NCI-H2171 (cell line): ENCODE measurements at places on chromosomes 5 and 9.

- DNase-seq, result no peak
Observed at GRCh38 chr9:4225291-4226028, 74.4 kb downstream of the GLIS3 start.

DNA sequence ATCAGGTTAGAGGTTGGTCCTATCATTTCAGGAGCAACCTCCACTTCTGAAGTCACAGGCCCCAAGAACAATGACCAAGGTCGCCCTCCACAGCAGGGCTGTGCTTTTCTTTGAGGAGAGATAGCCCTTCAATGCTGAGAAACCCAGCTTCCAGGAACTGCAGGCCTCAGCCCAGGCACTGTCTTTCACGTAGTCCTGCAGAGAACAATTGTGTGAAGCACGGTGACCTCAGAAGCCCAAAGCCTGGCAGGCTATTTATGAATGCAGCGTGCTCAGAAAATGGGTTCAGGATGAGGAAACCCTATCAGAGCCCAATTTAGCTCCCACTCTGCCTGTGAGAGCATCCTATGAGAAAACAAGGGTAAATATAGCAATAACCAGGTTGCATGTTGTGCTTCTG lies 388.3 kb downstream of the PLK2 start:
- DNase-seq, result no peak

- no peak for DNase-seq
Observed at GRCh38 chr9:98774746-98775145, 21.6 kb downstream of the ANKS6 start.

DNA sequence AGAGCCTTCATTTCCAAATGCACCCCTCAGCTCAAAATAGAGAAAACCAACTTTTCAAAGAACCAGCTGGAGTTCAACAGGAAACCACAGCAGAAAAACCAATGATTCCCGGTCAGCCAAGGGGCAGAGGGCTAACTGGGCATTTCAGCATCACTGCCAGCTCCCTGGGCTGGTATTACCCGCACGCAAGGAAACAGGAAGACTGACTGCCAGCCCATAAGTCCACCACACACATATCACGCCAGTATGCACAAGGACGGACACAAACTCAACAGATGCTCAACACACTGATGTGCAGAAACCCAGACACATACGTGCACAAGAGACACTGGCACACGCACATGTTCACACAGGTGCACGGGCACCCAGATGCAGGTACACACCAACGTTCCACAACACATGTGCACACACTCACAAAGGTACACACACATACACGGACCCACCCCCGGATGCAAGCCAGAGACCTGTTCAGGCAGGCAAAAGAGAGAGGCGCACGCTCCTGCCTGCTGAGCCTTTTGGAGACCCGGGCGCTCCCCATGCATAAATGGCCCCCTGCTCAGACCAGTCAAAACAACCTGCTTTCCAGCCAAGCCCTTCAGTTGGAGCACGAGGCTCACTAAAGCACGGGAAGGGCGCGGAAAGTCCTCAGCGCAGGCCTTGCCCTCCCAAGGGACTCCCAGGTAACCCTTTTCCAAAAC lies 2.1 kb downstream of the ADAMTS2 start:
- DNase-seq, result no peak

DNA sequence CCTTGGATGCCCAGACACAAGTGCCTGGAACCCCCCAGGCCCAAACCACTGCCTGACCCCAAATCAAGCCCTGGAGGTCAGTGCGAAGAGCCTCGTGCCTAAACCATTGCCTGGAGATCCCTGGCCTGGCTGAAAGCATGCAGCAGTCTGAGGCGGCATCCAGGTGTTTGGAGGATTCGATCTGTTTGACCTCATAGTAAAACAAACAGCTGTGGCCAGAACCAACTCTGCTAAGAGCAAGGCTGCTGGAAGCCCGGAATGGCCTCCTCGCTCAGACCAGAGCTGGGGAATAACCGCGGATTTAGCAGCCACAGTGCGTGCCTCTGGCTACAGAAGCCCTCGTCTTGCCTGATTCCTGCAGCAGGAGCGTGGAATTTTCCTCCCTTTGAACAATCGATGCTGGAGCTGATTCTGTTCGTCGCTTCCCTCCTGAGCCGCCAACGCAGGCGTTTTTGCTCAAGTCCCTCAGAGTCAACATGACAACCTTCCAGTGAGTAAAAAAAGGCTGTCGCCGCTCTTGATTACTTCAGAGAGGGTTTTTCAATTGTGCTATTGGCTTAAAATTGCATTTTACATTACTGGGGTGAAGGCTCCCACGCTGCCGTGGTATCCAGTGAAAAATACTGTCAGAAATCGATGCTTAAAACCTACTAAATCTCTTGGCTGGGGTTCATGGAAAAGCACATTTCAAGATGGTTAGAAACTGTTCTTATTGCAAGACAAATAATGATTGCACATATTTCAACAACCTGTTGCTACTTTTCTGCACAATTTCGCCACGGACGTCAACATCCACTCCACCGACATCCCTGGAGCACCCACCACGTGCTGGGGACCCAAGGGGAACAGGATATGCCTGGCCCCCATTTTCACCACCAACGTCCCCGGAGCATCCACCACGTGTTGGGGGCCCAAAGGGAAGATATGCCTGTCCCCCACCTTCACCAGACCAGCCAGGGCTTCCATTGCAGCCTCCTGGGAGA lies 190.0 kb downstream of the OLFM1 start:
- no peak for DNase-seq

GRCh38 chr5:97229688-97230285 lies 46.7 kb upstream of the RIOK2 start:
- DNase-seq, result no peak

GRCh38 chr5:173451651-173452050 lies 123.4 kb upstream of the STC2 start:
- DNase-seq, result no peak

- no peak for DNase-seq
Observed at GRCh38 chr9:135148386-135148785, 60.9 kb downstream of the OLFM1 start.

- no peak for DNase-seq
Observed at GRCh38 chr9:133901184-133901835, 90.8 kb downstream of the VAV2 start.

- no peak for DNase-seq
Observed at GRCh38 chr5:58043032-58043945, 416.6 kb downstream of the PLK2 start.

DNA sequence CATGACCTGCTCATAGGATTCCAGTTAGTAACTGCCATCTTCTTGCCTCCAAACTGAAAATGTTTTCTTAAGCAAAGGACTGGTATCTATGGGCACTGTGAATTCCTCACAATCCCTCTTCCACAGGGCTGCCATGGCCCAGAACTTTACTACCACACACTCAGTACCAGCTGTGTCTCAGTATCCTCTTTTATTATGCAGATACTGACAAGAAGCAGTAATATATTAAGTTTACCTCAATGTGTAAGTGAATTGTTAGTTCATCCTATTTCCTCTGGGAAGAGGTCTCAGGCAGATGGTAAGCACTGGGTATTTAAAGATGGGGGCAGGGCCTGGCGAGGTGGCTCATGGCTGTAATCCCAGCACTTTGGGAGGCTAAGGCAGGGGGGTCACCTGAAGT lies 320.8 kb upstream of the RFX3 start:
- DNase-seq, result no peak

GRCh38 chr5:137794863-137795262 lies 40.7 kb upstream of the HNRNPA0 start:
- no peak for DNase-seq

DNA sequence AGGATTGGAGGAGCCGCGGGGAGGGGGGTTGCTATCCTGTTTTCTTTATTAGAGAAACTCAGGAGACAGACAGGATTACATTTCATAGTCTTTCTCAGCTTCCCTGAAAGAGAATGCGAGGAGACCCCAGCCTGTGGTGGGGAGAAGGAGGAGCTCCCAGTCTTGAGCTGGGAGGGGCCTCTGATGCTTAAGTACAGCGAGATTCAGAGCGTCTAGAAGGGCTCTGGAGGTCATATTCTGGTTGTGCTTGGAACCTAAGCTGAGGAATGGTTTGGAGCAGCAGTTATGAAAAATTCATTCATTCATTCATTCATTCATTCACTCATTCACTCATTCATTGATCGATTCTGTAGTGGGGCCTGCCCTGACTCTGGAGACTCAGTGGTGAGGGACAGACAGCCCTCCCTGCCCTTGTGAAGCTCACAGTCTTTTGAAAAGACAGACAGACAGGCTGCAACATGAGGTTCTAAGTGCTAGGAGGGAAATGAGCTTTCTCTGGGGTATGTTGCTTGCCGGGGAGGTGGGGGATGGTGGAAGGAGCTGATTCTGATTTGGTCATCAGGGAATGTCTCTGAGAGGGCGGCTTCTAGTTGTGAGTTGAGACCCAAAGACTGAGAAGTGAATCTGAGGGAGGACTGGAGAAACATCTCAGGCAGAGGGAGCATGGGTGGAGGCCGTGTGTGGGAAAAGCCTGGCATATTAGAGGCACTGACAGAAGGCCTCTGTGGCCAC lies 2.5 kb upstream of the SPRY4 start:
- DNase-seq, result no peak

DNA sequence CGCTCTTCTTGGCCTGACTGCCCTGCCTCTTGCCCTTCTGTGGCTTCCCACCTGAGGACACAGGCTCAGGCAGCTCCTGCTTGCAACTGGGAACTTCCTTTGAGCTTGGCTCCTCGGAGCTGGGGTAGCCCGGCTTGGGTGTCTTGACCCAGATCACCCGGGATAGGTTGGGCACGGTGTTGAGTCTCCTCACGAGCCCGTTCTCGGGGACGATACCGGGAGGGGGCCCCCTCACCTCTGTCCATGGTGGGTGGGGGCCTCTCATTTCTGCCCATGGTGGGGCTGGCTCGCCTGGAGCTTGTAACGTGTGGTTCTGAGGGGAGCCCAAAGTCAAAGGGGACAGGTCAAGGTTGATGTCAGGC lies 7.8 kb upstream of the DDX41 start:
- no peak for DNase-seq

DNA sequence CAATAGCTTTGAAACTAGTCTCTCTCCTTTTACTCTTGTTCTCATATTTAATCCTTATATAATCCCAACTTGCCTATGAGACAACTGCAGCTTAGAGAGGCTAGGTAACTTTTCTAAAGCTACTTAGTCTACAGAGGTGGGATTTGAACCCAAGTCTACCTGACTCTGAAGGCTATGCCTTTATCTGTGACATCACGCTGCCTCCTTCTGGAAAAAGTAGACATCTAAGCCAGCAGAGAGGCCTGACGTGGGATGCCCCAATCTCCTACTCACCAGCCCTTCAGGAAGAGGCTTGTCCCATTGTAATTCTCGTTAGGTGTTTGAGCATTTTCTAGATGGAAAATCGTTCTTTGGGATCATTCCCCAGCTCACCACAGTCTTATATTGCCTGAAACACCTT lies 167.5 kb downstream of the HSPA4 start:
- no peak for DNase-seq

DNA sequence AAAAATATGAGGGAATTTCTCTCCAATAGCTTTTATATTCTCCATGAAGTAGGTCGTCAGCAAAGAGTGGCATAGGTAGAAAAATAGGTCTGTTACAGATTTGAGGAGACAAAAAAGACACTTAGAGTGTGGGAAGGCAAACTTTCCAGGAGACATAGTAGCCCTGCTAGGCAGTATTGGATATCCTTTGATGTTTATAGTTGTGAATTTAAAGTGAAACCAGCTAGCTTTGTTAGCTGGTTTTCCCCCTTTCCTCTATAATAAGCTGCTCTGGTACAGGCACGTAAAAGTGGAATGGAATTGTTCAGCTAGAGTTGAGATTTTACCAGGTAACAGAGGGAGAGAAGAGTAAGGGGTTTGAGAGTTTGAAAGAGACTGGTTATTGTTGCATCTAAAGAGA lies 17.1 kb upstream of the APC start:
- DNase-seq, result no peak

DNA sequence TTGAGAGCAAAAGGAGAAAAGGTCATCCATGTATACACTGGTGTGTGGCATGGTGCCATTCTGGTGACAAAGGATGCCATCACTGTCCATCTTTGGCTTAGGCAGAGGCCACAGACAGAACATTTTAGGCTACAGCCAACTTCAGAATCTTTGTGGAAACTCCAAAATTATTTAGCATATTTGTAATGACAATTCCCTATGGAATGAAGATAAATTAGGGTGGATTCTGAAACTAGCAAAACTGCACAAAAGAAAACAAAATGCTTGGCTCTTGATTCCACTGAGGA lies 92.5 kb downstream of the FBXW11 start:
- DNase-seq, result no peak

- no peak for DNase-seq
Observed at GRCh38 chr5:132195727-132196126, 31.9 kb downstream of the P4HA2 start.

- DNase-seq, result peak; percentile 17
Observed at GRCh38 chr9:120579139-120580050, 572 bp downstream of the CDK5RAP2 start.

DNA sequence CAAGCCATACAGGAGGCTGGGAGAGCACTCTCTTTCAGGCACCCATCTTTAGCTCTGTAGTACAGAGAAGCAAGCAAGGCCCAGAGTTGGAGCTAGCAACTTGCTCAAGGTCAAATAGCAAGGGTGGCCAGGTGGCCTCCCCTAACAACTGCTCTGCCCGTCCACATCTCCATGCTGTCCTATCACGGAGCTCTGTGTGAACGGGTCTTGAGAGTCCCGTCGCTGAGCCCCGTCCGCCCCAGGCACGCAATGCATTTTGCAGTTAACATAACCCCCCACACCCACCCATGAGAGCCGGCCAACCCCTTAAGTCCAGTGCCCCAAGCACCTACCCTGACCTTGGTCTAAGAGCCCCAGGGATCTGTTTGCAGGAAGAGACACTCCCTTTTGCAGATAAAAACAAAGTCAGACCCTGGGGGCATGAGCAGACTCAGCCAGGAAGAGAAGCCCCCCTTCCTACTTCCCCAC lies 1.5 kb downstream of the RNF44 start:
- DNase-seq, result no peak

DNA sequence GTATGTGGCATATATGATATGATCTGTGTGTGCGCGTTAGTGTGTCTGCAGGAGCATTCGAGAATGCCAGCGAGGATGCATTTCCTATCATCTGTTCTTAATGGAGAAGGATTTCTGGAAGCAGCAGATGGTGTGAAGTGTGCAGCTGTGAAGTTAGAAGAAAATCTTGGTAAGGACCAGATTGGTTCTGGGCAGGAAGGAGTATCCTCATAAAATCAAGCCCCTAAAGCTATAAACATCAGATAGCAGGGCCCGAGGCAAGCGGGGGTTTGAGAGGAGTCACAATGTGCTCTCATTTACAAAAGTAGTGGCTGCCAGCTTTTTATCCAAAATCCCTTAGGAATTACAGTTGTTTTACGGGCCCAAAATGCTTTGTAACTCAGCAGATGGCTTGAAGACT lies 40.0 kb downstream of the DAPK1 start:
- peak; percentile 76 for DNase-seq
